ENCODE measurements at places on chromosomes 3 and 15.
A peak's percentile ranks its signal among the peaks of the same experiment; 100 is the strongest.

- no peak for DNase-seq
Measured at GRCh38 chr3:117610156-117610555, 900.6 kb downstream of the TUSC7 start.

- no peak for DNase-seq
Measured at GRCh38 chr3:127997016-127997415, 55.2 kb upstream of the SEC61A1 start.

- no peak for DNase-seq
Measured at GRCh38 chr3:153599685-153600084, 437.7 kb downstream of the RAP2B start.

- DNase-seq = no peak
Measured at GRCh38 chr3:16378920-16379319, 113.9 kb downstream of the OXNAD1 start.

- no peak for DNase-seq
Measured at GRCh38 chr15:38463893-38464292, 10.0 kb downstream of the FAM98B start.

DNA sequence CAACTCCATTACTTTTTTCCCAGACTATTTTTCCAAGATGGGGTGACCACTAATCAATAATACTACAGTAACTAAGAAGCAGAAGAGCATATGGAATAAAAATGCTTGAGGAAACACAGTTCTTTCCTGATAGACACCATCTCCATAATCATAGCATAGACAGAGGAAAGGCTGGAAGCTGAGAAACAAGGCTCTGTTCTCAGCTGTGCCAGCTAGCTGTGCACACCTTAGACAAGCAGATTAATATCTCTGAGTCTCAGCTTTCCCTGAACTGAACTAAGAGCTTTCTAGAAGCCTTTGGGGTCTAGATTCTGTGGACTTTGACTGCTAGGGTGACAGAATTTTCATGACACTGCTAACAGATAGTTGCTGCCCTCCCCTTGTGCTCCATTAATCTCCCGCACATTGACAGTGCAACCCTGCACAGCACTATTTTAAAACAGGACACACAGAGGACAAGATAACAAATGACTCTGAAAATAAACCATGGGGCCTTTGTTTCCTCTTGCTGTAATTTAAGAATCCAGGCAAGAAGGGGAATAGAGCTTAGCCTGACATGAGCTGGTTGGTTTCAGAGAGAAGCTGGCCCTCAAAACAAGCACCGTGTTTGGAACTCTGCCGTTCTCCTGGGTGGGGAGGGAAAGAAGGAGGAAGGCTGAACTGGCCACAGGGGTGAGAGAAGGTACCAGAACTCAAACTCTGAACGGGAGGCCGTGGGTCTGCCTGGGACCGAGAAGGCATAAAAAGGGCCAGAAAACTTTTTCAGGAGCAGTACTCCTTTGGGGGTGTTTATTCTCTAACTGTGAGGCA is 67.4 kb downstream of the ATP13A5 start:
- DNase-seq = no peak

GRCh38 chr3:9012521-9012920 is 49.2 kb upstream of the RAD18 start:
- no peak for DNase-seq

GRCh38 chr3:180855364-180855763 is 57.1 kb upstream of the FXR1 start:
- no peak for DNase-seq

- DNase-seq = no peak
Measured at GRCh38 chr3:113179235-113179824, 32.0 kb upstream of the BOC start.

DNA sequence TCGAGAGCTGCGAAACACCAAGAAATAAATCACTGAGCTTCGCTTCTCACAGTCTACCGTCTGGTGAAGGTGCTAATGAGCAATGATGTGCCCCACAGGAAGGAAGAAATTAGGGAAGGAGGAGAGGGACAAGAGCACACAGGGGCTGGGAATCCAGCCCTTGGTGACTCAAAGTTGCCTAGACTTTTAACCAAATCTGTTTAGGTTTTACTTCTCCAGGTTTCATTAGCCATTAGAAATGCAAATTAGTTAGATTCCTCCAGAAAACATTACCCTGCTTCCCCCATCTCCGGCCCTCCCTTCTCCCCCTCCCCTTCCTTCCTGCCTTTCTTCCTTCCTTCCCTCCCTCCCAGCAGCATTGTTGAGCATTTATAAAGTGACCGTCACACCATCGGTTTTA is 59.3 kb upstream of the UBE2E1 start:
- DNase-seq = no peak

GRCh38 chr15:52161406-52161966 is 29.7 kb downstream of the GNB5 start:
- DNase-seq = no peak

GRCh38 chr15:70077188-70078147 is 20.2 kb downstream of the TLE3 start:
- peak; percentile 14 for DNase-seq
